ENCODE measurements at places on chromosomes 12 and 14.
A peak's percentile ranks its signal among the peaks of the same experiment; 100 is the strongest.

DNA sequence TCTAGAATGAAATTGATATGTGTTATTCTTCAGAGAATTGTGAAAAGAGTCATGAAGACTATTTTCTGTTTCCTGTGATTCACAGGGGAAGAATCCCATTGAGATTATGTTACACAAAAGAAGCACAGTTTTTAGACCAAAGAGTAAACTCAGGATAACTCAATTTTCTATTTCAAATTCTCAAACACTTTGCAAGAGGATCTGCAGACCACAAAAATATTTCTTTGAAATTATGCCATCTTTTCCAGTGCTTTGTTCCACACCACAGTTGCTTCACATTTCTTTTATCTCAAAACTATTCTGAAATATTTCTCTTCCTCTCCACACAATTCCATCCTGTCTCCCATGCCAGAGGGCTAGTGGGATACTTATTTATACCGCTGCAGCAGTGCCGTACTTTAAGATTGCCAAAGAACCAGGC, 188.9 kb upstream of the FOXG1 start:
- no peak for DNase-seq

DNA sequence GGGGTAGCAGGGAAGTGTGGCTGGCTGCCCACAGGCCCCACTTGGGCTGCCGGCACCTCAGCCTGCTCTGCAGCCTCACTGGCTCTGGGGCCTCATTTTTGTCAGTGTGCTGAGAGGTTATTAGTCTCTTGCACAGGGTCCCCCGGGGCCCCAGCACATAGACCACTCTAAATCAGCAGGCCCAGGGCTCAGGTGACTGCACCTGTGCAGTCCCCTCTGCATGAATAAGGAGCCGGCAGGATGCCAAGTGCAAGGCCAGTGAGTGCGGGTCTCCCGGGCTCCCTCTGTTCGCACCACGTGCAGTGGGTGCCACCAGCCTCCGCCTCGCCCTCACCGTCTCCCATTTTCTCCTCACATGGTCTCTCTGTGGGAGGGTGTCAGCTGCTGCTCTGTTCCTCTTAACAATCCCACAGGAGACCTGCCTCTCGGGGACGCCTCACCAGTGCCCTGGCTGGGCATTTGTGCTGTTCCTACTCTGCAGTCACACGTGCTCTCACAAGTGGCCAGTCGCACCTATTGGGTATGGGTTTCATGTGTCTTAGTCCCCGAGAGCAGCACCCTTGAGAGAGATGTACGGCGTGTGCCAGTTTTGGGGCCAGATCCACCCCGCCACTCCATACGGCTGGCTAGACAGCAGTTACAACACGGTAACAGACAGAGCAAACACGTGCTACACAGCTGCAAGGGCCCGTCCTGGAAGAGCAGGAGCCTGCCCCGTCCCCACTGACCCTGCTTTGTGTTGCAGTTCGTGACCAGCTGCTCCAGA, 40.4 kb downstream of the MMAB start:
- no peak for DNase-seq

DNA sequence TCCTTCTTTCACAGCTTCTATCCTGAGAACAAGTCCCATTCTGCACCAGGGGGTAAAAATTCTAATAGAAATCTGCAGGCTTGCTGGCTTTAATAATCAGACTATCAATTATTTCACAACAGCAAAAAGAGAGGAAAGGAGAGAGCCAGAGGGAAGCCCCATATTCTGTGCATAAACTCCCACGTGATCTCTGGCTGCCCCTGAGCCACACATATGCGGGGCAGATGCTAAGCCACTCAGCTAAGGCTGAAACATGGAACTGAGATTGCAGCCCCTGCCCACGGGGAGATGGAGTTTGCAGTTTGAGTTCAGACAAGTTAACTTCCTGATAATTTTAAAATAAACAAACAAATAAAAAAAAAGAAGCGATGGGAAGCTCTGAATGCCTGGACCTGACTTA, 254.4 kb upstream of the CCDC196 start:
- DNase-seq, result no peak

DNA sequence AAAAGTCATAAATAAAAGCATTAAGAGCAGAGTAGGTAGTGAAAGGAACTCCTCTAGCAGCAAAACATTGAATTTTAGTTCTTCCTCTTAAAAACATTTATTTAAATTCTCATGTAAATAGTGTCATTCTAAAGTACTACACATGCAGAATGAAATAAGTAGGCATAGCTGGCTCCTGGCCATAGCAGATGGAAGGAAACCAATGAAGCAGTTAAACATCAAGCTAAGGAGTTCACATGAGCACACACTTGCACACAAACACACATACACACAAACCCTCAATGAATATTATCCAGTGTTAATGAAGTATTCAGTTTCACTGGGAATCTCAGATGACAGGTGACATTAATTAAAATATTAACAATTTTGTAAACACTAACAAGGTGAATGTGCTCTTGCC, 69.3 kb downstream of the SLC35F4 start:
- no peak for DNase-seq

- DNase-seq, result no peak
Observed at GRCh38 chr14:55891692-55892091, 226.5 kb upstream of the PELI2 start.

DNA sequence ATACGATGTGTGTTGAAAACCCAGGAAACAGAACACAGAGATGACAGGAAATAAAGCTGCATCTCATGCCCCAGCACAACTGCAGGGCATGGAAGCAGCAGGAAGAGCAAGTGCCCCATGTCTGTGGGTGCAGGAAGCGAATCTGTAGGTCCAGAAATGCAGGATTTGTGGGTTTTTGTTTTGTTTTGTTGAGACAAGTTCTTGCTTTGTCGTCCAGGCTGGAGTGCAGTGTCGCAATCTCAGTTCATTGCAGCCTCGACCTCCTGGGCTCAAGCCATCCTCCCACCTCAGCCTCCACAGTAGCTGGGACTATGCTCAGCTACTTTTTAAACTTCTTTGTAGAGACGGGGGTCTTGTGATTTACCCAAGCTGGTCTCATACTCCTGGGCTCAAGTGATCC, 6.2 kb upstream of the RPS6KL1 start:
- DNase-seq, result no peak

GRCh38 chr12:132460571-132460970, 29.4 kb upstream of the FBRSL1 start:
- no peak for DNase-seq

- DNase-seq, result no peak
Observed at GRCh38 chr12:18895540-18895939, 157.6 kb downstream of the CAPZA3 start.

DNA sequence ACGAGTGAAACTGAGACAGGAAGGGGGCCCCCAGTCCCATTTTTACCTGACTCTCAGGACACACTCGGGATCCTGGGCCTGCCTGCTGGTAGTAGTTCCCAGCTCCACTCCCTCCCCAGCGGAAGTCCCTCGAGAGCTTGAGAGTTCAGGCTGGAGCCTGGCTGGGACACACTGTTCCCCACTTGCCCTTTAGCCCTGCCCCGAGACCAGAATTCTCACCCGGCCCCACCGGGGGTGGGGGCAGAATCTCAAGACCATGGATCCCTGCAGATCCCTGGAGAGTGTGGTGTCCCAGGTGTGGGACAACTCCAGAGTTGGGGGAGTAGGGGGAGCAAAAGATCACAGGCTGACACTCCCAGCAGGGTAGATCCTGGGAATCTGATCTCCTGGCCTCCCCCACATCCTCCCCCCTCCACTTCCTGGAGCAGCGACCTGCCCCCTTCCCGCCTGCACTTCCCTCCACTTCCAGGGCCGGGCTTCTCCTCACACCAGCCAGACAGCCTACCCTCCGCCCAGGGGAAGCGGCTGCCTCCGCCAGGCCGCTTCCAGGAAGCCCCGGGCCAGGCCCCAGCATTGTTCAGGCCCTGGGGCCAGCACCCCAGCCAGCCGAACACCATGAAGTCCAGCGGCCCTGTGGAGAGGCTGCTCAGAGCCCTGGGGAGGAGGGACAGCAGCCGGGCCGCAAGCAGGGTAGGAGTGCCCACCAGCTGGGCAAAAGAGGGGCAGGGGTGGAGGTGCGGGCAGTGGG, at the start of gene TNS2:
Gene TNS2, plus strand, starts transcription at position 495 of the 748 bp plus-strand sequence. Its CDS starts 121 bp downstream, at position 616.
- DNase-seq, result no peak

GRCh38 chr14:81582420-81582819, 48.8 kb upstream of the SEL1L start:
- no peak for DNase-seq

DNA sequence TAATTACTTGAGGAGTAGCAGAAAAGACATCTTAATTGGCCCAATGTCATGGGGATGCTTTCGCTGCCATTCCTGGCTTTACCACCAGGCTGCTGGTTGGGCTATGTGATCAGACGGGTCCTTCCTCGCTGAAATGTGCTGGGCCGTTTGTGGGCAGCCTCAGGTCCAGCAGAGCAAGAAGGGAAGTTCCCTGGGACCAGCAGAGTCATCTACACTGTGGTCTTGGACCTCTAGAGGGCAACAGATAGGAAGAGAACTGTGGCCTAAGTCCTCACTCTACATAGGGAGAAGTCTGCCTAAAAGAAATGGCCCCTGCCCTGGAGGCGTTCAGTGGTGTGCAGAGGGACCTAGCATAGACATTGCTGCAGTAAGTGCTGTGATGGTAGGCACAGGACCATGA, 10.9 kb downstream of the EVL start:
- peak; percentile 76 for DNase-seq

DNA sequence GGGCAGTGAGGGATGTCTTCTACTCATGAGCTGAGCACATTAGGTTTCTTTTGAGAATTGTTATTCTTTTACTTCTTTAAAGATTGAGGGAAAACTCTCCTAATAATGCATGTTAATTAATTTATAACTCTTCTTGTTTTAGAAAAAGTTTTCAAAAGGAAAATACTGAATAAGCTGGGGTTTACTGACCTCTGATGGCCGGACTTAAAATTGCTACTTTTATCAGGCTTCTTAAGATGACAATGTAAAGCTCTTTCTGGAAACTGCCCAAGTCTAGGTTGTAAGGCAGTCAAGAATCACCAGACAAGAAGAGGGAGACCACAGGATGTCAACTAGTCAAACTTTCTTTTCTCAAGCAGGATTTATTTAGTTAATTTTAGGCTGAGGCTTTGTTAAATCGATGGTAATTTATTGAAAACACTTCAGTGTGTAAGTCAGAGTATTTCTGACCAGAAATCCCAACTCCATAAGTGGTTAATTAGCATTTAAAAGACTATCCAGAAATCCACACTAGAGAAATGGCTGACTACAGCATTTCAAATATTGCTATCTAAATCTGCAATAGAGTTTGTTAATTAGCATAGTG, 82.1 kb downstream of the AVPR1A start:
- peak; percentile 77 for DNase-seq

GRCh38 chr14:81172353-81172752, 48.4 kb downstream of the GTF2A1 start:
- DNase-seq, result no peak

DNA sequence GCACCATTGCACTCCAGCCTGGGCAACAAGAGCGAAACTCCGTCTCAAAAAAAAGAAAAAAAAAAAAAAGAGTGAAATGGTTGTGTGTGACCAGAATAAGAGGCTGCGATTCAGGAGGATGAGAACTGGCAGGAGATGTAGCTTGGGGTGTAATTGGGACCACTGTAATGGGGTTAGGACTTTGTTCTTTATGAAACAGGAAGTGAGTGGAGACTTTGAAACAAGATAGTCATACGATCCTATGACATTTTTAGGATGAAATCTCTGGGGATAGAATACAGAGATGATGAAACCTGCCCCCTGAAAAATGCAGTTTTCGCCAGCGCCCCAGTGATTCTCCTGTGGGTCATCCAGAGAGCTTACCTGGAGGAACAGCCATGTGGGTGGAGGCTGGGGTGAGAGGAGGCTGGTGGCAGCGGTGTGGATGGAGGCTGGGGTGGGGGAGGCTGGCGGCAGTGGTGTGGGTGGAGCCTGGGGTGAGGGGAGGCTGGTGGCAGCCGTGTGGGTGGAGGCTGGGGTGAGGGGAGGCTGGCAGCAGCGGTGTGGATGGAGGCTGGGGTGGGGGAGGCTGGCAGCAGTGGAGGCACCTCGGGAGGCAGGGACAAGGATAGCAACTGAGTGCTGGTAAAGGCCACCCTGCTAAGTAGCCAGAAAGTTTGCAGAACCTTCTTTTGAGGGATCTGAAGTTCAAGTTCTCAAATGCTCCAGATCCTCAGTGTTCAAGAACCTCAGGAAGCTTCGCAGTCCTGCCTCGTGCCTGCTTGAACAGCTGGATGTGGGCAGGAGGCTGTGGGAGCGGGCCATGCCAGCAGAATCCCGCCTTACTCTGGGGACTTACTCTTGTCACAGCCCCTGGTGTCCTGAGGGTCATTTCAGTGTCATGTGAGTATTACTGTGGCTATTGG, 20.2 kb downstream of the FBXL14 start:
- no peak for DNase-seq

GRCh38 chr12:89160716-89161123, 191.6 kb downstream of the DUSP6 start:
- peak; percentile 45 for DNase-seq

DNA sequence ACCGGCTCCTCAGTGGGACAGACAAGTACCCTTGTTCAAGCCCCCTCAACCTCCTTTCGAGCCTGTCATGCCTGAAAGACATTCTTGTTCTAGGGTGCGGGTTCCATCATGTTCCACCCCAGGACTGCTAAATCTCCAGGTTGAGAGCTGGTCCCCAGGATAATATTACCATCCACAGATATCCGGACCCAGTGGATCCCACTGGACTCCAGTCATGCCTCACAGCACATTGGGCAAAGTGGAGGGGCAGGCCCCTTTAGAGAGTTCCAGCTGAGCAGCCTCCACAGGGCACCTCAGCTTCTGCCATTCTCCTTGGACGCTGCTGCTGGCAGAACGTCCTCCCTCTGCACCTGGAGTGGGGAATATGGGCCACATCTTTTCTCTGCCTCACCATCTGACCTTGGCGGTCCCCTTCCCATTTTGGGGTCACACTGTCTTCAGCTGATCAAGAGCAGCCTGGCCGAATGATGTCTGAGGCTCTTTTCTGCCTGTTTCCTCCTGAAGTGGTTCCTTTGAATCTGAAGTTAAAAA, 137.4 kb downstream of the BCL11B start:
- DNase-seq, result no peak

GRCh38 chr14:32508281-32508680, 179.2 kb downstream of the AKAP6 start:
- no peak for DNase-seq

DNA sequence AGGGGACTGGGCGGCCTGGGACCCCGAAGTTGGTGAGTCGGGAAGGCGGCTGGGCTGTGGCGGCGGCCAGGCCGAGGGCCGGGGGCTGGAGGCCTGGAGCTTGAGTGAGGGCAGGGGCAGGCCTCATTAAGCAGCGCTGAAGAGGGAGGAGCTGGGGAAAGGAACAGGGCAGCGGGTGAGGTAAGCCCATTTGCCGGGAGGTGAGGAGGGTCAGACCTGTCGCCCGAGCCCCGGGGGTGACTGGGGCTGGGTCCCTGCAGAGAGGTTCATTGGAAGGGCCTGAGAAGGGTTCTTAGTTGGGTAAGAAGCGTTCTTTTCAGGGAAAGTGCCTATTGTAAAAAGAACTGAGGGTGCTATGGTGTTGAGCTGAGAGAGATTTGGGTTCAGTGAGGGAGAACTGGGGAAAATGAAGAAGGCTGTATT, 441 bp downstream of the RAB5B start:
- DNase-seq, result peak; percentile 80

DNA sequence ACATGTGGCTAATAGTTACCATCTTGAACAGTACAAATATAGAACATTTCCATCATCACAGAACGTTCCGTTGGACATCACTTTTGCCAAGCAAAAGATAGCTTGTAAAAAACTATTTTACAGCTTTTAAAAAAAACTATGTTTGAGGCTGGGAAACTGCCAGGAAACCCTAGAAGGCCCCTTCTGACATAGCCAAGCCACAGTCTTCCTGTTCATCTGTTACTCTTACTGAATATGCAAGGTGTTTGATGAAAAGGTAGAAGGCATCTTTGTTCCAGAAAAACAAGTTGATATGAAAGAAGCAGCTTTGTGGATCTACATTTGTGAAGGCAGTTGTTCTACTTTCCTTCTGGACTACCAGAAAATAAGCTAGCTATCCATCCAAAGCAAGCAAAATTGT, 23.6 kb upstream of the WNK1 start:
- no peak for DNase-seq

Data from erythroblast (primary cell).